Panc1 (cell line): ENCODE measurements at places on chromosomes 6 and 20. TPM values are rescaled to one million over a fixed set of nuclear protein-coding genes. Genes with fewer than 3 reads are reported as not detected.

- DNase-seq: no peak
- H3K36me3 ChIP-seq: no peaks in the 10 kb centered on the region
- no peak overlapping the region for H3K27ac ChIP-seq
- no peak overlapping the region for H3K4me3 ChIP-seq
- H3K27me3 ChIP-seq: no peaks in the 10 kb centered on the region
These were observed 9.6 kb upstream of the CHRNA4 start for GRCh38 chr20:63370618-63371187.

GRCh38 chr20:42113236-42113635 is 495.1 kb upstream of the CHD6 start:
- no peaks in the 10 kb centered on the region for H3K36me3 ChIP-seq
- H3K4me1 ChIP-seq: no peaks in the 10 kb centered on the region
- H3K27ac ChIP-seq: no peak overlapping the region
- no peak for DNase-seq
- no peak overlapping the region for H3K4me3 ChIP-seq
- H3K27me3 ChIP-seq: no peaks in the 10 kb centered on the region

DNA sequence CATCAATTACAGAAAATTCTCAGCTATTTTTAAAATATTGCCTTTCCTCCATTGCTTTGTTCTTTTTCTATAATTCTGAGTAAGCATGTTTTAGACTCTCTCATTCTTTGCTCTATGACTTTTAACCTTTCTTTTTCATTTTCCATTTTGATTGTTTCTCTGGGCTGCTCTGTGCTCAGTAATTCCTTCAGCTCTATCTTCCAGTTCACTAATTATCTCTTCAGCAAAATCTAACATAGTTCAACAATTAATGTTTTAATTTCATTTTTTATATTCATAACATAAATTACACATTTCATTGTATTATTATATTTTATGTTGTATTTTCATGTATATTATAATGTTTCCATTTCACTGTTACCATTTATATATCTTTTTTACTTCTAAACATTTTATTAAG is 198.8 kb upstream of the NOX3 start:
- H3K36me3 ChIP-seq: no peaks in the 10 kb centered on the region
- no peaks in the 10 kb centered on the region for H3K27me3 ChIP-seq
- H3K4me3 ChIP-seq: no peak overlapping the region
- no peaks in the 10 kb centered on the region for H3K4me1 ChIP-seq

NXT1 gene
- 31.3 TPM for total RNA-seq
